ENCODE measurements at places on chromosomes 7 and 10.

GRCh38 chr7:2841907-2842306, 2.2 kb downstream of the GNA12 start:
- DNase-seq: no peak

DNA sequence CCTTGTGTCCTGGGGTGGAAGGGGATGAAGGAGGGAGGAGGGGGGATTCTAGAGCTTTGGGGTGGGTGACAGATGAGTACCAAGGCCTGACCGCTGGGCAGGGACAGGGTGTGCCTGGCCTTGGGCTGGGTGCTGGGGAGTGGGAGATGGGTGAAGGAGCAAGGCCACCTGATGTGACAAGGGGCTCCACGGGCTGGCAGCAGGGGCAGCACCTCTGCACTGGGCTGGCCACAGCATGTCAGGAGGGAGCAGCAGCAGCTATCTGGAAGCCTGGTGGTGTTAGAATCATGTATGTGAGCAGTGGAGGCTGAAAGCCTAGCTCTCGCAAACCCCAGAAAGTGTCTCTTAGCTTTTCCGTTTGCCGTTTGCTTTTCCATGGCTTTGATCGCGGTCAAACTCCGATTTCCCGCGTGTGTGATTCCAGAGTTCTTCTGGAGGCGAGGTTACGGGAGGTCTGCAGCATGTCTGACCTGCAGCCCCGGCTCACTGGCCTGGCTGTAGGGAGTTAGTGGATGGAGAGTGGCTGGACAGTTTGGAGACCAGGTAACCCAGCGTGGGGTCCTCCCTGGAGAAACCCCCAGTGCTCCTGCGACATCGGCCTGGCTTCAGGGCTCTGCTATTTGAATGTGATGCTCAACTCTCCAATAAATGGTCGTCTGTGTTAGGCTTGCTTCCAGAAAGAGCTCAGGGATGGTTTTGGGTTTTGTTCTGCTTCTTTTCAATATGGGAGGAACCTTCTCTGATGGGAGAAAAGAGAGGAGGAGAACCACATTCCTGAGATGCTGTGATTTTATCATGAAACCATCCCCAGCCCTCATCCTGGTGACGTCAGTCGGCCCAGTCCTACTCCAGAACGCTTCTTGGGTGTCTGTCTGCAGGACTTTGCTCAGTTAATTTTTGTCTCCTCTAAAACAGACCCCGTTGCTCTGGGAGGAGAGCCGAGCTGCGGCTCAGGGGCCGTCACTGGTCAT, 105.5 kb downstream of the CUX1 start:
- DNase-seq: no peak

DNA sequence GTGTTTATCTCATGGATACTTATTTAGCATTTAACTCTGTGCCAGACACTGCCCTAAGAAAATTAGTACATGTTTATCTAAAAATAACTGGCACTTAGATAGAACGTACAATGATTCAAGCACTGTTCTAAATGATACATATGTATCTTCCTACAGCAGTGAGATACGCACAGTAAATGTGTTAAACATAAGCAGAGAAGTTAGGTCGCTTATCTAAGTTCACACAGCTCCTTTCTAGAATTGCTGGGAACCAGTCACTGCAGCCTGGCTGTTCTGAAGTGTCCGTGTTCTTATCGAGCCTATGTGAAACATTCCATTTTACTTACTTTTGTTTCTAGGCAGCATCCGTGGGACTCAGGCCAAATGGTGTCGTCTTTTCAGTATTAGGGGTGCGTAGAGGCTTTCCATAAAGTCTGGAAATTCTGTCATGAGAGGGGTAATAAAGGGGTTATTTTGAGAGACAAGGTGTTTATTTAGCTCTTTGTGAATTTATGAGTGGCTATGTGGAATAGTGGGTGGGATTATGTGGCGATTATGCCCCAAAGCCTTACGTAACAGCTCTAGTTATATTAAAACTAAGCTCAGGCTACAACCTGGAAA, 186.9 kb downstream of the SND1 start:
- DNase-seq: no peak

DNA sequence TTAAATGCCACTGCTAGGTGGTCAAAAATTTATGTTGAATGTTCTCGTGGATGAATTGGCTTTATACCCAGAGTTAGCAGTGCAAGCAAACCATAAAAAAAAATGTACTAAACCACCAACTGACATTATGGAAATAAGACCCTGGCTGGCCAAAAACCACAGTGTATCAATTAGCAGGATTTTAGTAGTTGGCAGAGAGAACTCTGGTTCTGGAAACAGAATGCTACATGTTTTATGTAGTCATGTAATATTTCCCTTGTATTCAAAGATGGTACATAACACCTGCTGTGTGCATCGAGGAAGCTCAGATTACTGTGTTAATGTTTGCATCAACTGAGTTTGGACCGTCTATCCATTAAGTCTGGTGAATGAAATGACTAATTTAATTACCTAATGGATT, 618.5 kb downstream of the CCSER2 start:
- DNase-seq: peak; percentile 0

DNA sequence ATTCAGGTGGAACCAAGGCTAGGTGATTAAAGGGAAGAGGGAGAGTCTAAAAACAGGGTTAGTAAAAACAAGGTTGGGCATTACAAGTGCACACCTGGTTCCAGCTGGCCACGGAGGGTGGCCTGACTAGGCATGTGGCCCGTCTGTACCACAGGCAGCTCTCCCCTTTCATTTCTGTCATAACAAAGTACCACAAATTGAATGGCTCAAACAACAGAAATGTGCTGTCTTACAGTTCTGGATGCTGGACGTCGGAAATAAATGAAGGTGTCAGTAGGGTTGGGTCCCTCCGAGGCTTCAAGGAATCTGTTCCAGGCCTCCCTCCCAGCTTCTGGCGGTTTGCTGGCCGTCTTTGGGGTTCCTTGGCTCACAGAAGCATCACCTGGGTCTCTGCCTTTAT, 13.4 kb upstream of the WDR86 start:
- no peak for DNase-seq

DNA sequence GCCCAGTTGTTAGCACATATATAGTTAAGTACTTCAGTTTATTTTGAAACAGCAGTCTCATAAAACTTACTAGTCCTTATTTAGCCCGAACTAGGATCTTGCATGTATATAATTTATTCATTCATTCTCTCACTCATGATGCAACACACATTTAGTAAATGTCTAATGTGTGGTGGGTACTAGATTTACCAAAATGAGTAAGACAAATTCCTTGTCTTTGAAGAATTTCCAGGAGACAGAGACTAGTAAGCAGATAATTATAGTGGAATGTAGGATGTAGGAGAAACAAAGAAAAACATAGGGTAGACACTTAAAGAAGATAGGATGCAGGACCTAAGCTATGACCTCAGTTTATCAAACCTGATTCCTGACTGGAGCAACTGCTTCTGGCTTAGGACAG, 120.2 kb upstream of the AMPH start:
- DNase-seq: no peak

GRCh38 chr7:82362129-82362706, 81.4 kb downstream of the CACNA2D1 start:
- no peak for DNase-seq

- no peak for DNase-seq
These were observed 229.0 kb downstream of the BICC1 start for GRCh38 chr10:58741673-58742072.

DNA sequence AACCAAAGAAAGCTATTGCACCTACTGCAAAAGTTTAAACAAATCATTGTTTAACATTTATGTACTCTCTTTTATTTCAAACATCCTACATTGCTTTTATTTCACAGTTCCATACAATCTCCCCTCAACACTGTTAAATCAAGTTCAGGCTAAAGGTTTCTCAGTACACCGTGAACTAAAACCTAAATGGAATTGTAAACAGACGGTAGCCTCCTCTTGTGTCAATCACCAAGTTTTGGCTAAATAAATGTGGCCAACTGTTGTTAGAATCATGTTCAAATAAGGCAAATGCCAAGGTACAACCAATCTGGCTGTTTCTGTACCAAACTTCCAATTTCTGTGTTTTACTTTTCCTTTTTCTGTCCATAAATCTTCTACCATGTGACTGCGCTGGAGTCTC, 723.7 kb upstream of the LRRTM3 start:
- DNase-seq: no peak

- DNase-seq: peak; percentile 57
These were observed 31.6 kb downstream of the ZNF117 start for GRCh38 chr7:64959072-64959747.

GRCh38 chr10:26946102-26946811, 85.5 kb upstream of the ABI1 start:
- no peak for DNase-seq

DNA sequence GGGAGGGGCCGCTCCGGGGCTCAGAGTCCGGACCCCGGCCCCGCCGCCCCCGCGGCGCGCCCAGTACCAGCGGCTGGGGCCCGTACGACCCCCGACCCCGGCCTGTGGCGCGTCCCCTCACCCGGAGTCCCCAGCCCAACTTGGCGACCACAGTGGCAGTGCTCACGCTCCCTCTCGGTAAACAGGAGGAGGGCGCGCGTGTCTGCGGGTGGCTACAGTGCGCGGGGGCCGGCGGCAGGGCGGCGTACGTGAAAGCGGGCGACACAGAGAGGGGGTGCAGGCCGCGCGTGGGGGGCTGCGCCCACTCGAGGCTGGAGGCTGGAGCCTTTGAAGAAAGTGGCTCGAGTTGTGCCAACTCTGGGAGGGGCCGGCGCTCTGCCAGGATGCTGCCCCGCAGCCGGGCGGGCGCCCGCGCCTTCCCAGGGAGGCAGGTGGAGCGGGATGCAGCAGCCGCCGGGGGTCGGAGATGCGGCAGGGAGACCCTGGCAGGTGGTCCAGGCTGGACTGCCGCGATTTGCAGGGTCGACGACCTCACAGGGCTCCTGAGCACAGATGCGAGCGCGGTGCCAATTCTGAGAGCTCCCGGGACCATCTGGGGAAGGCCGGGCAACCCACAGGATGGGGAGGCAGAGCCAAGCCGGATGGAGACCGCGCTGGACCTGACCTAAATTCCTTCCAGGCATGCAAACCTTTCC, 655 bp downstream of the PTPRE start:
- DNase-seq: no peak

All from NCI-H524 (cell line).